ENCODE measurements at places on chromosomes 7 and 10.

DNA sequence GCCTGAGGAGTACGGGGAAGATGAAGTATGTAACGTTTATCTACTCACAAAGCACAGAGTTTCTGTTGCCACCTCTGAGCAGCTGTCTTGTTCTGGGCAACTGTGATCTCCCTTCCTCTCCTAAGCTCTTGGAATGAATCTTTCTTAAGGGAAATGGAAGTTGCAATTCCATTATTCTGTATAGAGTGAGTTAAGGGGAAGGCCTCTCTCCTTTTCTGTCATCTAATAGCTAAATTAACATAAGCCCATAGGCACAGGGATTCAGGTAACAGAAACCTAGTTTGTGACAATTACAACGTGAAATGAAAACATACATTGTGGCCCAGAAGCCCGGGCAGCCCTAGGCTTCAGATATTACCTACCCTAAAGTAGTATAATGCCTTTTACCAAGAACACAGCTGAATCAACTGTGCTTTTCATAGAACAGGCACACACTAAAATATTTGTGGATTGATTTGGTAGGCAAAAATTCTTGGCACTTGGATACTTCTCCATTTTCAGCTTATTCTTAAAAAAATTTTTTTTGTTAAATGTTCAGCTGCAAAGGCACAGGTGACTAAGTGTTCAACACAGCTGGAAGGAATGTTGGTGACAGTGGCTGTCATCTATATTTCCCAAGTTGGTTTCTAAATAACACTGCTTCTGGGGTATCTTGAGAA is 3.8 kb upstream of the PDCD4 start:
- DNase-seq = no peak

DNA sequence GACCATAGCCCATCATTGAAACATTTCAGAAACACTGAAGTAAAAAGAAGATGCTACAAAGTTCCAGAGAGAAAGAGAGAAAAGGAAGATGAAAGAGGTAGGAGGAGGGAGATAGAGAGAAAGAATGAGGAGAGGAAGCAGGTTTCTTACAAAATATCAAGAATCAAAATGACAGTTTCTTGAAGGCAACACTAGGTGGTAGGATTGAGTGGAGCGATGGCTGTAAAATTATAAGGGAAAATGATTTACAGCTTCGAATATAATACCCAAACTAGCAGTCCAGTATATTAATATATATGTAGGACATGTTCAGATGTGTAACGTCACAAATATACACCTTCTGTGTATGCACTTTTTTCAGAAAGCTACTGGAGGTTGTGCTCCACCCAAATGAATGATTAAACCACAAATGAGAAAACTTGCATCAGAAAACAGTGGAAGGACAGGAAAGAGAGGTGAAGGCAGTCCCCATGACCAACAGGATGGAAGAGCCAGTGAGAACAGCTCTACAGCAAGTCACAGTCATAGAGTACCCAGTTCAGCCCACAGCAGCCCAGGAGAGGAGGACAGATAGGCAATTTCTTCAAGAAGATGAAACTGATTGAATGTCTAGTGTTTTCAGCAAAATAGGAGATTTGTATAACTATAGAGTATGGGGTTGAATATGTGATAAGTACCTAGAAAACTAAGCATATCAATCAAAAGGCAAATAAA is 151.5 kb upstream of the TARP start:
- DNase-seq = no peak

GRCh38 chr7:8536431-8536830 is 103.0 kb downstream of the NXPH1 start:
- no peak for DNase-seq

- no peak for DNase-seq
Measured at GRCh38 chr7:17506095-17506494, 207.6 kb downstream of the AHR start.

DNA sequence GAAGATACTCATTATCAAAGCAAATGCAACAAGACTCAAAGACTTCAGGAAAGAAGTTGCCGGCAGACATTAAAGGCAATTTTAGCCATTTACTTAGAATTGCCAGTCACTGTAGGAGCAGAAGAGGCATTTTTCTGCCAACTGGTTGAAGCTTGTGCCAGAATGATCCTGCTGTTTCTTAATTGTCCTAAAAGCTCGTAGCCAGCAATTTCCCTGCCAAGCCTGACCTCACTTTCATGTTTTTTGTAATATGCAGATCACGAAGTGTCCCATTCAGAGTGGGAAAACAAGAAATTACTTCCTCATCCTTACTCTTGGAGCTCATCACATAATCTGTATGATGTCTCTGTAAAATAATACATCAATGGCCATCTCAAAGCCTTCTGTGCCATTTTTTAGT is 130.9 kb upstream of the ANKRD1 start:
- no peak for DNase-seq
